ENCODE measurements at places on chromosomes 11 and 22. TPM values are rescaled to one million over a fixed set of nuclear protein-coding genes. Genes with fewer than 3 reads are reported as not detected.

ABTB2 gene
- total RNA-seq, result 3.2 TPM

SIK2 gene
- total RNA-seq, result 8.4 TPM

B4GALNT4 gene
- 9.4 TPM for total RNA-seq

BRMS1 gene
- total RNA-seq, result 80.9 TPM

KCNE3 gene
- total RNA-seq, result not detected

DNA sequence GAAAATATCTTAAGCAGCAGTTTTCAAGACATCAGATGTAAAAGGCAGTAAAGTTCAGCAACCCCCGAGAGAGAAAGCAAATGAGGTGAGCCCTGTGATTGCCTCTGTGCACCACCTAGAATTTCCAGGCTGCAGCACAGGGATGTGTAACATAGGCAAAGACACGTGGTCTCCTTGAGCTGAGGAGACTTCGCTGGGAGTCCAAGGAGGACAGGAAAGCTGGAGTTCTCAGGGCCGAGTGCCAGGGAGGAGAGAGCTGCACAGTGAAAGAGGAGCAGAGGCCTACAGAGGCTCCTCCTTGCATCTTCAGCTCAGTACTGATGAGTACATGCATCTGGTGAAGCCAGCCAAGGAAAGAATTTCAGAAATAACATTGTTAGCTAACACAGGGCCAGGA lies 17.6 kb upstream of the TOLLIP start:
- DNase-seq, result no peak

- no peak for DNase-seq
Observed at GRCh38 chr11:60098508-60098907, 10.0 kb downstream of the MS4A2 start.
